ENCODE measurements at places on chromosomes 2 and 18. TPM values are rescaled to one million over a fixed set of nuclear protein-coding genes. Genes with fewer than 3 reads are reported as not detected.

DNA sequence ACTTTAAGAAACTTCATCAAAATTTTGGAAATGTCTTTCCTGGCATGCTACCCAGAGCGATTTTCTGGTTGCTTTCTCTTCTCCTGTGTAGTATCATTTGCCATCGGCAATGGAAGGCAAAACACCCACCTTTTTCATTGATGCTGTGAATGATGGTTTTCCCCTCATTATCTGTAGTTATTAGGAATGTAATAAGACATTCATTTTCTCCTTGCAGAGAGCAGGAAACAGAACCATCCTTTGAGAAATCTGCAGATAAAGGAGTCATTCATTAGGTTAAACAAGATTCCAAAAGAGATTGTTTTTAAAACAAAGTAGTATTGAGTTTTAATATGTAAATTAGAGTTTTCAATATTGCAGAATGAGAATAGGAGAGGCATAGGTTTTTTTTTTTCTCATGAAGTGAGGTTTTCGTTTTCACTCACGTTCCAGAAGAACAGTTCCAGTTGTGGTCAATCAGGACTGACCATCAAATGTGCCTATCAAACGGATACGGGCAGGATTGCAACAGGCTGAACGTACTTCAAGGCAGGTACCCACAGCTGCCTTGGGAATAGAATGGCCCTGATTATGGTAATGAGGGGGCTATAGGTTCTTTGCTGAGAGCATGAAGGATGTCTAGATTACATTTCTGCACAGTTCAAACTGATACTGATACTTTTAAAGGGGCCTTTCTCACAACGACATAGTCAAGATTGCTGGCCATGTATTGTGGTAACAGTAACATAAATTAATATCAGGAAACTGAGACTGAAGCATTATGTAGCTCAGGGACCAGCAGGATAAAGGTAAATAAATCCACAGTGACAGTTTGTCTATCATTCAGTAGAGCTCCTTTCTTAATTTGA lies 49.8 kb upstream of the PLA2R1 start:
- H3K4me1 ChIP-seq: no peaks in the 10 kb centered on the region
- H3K27me3 ChIP-seq: no peaks in the 10 kb centered on the region
- no peaks in the 10 kb centered on the region for H3K36me3 ChIP-seq
- no peak overlapping the region for H3K27ac ChIP-seq
- H3K4me3 ChIP-seq: no peak overlapping the region
- DNase-seq: no peak

G6PC2 gene
- total RNA-seq: not detected

DNA sequence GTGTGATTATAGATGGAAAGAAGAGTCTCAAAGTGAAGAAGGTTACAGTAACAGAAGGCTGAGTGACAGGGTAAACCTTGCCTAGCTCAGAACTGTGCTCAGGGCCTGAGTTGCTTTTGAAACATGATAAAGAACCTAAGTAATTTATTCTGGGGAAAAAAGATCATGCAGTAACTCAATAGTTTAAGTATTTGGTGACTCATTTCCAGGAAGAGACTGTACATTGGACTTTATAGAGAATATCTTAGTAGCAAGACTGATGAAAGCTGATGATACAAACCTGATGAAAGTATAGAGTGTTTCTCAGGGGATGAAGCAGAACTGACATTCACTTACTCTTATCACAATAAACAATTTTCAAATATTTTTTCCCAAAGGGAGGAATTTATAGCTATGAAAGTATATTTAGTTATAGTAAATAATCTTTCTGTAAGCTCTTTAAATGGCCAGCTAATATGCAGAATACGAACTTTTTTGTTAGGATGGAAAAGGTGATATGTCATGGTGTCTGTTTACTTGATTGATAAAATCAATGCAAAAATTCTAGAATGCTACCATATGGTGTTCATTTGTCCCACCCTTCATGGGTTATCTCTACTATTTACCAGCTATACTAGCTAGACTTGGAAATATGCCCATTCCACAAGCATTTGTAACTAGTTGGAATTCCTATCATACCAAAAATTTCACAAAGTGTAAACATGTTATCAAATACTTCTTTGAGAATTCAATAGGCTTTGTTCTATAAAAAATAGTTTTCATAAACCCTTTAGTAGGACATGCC lies 1265.5 kb upstream of the ACVR2A start:
- no peaks in the 10 kb centered on the region for H3K36me3 ChIP-seq
- H3K27me3 ChIP-seq: no peaks in the 10 kb centered on the region
- no peak overlapping the region for H3K4me3 ChIP-seq
- no peaks in the 10 kb centered on the region for H3K4me1 ChIP-seq

SP110 gene
- 50.1 TPM for total RNA-seq

SETBP1 gene
- 8.5 TPM for total RNA-seq

- H3K27me3 ChIP-seq: no peaks in the 10 kb centered on the region
- H3K36me3 ChIP-seq: no peaks in the 10 kb centered on the region
- H3K4me3 ChIP-seq: no peak overlapping the region
- no peaks in the 10 kb centered on the region for H3K4me1 ChIP-seq
These were observed 171.9 kb downstream of the KLHL29 start for GRCh38 chr2:23556929-23557328.

- no peak for DNase-seq
- no peak overlapping the region for H3K27ac ChIP-seq
- no peaks in the 10 kb centered on the region for H3K36me3 ChIP-seq
- no peaks in the 10 kb centered on the region for H3K27me3 ChIP-seq
These were observed 127.0 kb upstream of the AGAP1 start for GRCh38 chr2:235366807-235367206.

GPAT2 gene
- 0.38 TPM for total RNA-seq

- H3K4me1 ChIP-seq: peaks cover 9% of the 10 kb centered on the region
- DNase-seq: no peak
- H3K36me3 ChIP-seq: no peaks in the 10 kb centered on the region
- H3K4me3 ChIP-seq: peak overlapping the region; percentile 46
- H3K27me3 ChIP-seq: peaks cover 37% of the 10 kb centered on the region
These were observed 916 bp downstream of the TNFRSF11A start for GRCh38 chr18:62325806-62326645.

GRCh38 chr2:195456771-195457170 lies 200.3 kb upstream of the SLC39A10 start:
- H3K4me1 ChIP-seq: no peaks in the 10 kb centered on the region
- H3K27me3 ChIP-seq: no peaks in the 10 kb centered on the region
- H3K36me3 ChIP-seq: no peaks in the 10 kb centered on the region
- no peak for DNase-seq
- no peak overlapping the region for H3K27ac ChIP-seq

- H3K4me3 ChIP-seq: peak overlapping the region; percentile 65
- no peaks in the 10 kb centered on the region for H3K27me3 ChIP-seq
- H3K27ac ChIP-seq: peak overlapping the region; percentile 98
- H3K36me3 ChIP-seq: peaks cover 5% of the 10 kb centered on the region
These were observed 887 bp upstream of the TMEM87B start for GRCh38 chr2:112053917-112054846.

UGT1A3 gene
- not detected for total RNA-seq

GREB1L gene
- total RNA-seq: 0.09 TPM

- peaks cover 11% of the 10 kb centered on the region for H3K27me3 ChIP-seq
- H3K36me3 ChIP-seq: no peaks in the 10 kb centered on the region
- no peak for DNase-seq
- H3K4me1 ChIP-seq: no peaks in the 10 kb centered on the region
- H3K4me3 ChIP-seq: no peak overlapping the region
- H3K27ac ChIP-seq: no peak overlapping the region
These were observed 11.2 kb upstream of the CYP27C1 start for GRCh38 chr2:127231130-127231865.

- no peak overlapping the region for H3K27ac ChIP-seq
- DNase-seq: no peak
- H3K36me3 ChIP-seq: peaks cover 45% of the 10 kb centered on the region
- H3K4me1 ChIP-seq: no peaks in the 10 kb centered on the region
- no peak overlapping the region for H3K4me3 ChIP-seq
These were observed 36.6 kb downstream of the CEP68 start for GRCh38 chr2:65092791-65093190.

DNA sequence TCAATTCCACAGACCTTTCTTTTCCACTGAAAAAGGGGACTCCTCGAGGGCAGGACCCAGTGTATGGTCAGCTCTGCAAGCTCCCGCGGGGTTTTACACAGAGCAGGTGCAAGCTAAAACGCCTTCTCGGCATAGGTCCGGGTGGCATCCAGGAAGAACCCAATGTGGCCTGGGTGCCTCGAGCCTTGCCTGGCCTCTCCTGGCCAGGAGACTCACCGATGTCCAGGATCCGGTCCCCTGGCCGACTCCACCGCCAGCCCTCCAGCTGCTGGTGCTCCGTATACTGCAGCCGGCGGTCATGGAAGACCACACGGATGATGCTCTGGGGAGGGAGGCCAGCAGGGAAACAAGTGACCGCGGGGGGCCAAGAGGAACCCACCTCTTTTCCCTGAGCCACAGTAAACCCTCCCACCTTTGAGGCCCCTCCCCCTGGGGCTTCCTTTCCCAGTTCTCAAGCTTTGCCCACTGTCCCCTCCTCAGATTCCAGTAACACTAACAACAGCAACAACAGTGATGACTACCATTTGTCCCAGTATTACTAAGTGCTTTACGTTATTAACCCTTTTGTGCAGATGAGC lies 36.1 kb downstream of the TFCP2L1 start:
- H3K4me1 ChIP-seq: no peaks in the 10 kb centered on the region
- H3K27ac ChIP-seq: no peak overlapping the region
- DNase-seq: no peak
- no peaks in the 10 kb centered on the region for H3K36me3 ChIP-seq

GRCh38 chr2:144774809-144775208 lies 254.9 kb upstream of the ZEB2 start:
- DNase-seq: no peak
- no peak overlapping the region for H3K27ac ChIP-seq
- H3K4me3 ChIP-seq: no peak overlapping the region
- H3K27me3 ChIP-seq: no peaks in the 10 kb centered on the region
- no peaks in the 10 kb centered on the region for H3K4me1 ChIP-seq

GRCh38 chr2:38719706-38720105 lies 31.5 kb downstream of the SRSF7 start:
- H3K27me3 ChIP-seq: no peaks in the 10 kb centered on the region
- H3K27ac ChIP-seq: no peak overlapping the region
- no peak overlapping the region for H3K4me3 ChIP-seq
- peaks cover 11% of the 10 kb centered on the region for H3K4me1 ChIP-seq
- no peak for DNase-seq
- peaks cover 3% of the 10 kb centered on the region for H3K36me3 ChIP-seq

GRCh38 chr2:37919631-37920032 lies 5.5 kb upstream of the RMDN2 start:
- DNase-seq: no peak
- no peak overlapping the region for H3K27ac ChIP-seq
- H3K27me3 ChIP-seq: peaks cover 17% of the 10 kb centered on the region
- no peak overlapping the region for H3K4me3 ChIP-seq

CCBE1 gene
- total RNA-seq: 0.33 TPM

GRCh38 chr2:53130441-53130943 lies 637.1 kb upstream of the CHAC2 start:
- no peak overlapping the region for H3K27ac ChIP-seq
- no peaks in the 10 kb centered on the region for H3K4me1 ChIP-seq
- H3K36me3 ChIP-seq: no peaks in the 10 kb centered on the region
- H3K27me3 ChIP-seq: no peaks in the 10 kb centered on the region

GRCh38 chr2:152434395-152435182 lies 99.6 kb downstream of the FMNL2 start:
- H3K27ac ChIP-seq: no peak overlapping the region
- no peak overlapping the region for H3K4me3 ChIP-seq
- no peaks in the 10 kb centered on the region for H3K36me3 ChIP-seq
- no peaks in the 10 kb centered on the region for H3K27me3 ChIP-seq
- H3K4me1 ChIP-seq: no peaks in the 10 kb centered on the region
- no peak for DNase-seq

GRCh38 chr2:69693775-69694450 lies 48.0 kb upstream of the ANXA4 start:
- no peaks in the 10 kb centered on the region for H3K27me3 ChIP-seq
- H3K4me1 ChIP-seq: peaks cover 67% of the 10 kb centered on the region
- H3K27ac ChIP-seq: peak overlapping the region; percentile 95

GRCh38 chr2:8669157-8669817 lies 12.6 kb upstream of the ID2 start:
- no peak overlapping the region for H3K4me3 ChIP-seq
- no peaks in the 10 kb centered on the region for H3K36me3 ChIP-seq
- no peak for DNase-seq
- no peaks in the 10 kb centered on the region for H3K27me3 ChIP-seq
- peaks cover 12% of the 10 kb centered on the region for H3K4me1 ChIP-seq

NUP35 gene
- total RNA-seq: 29.9 TPM

GRCh38 chr2:197308585-197308984 lies 2.0 kb downstream of the ANKRD44 start:
- no peak for DNase-seq
- H3K27ac ChIP-seq: peak overlapping the region; percentile 95
- no peaks in the 10 kb centered on the region for H3K27me3 ChIP-seq
- peak overlapping the region; percentile 89 for H3K4me3 ChIP-seq

DNA sequence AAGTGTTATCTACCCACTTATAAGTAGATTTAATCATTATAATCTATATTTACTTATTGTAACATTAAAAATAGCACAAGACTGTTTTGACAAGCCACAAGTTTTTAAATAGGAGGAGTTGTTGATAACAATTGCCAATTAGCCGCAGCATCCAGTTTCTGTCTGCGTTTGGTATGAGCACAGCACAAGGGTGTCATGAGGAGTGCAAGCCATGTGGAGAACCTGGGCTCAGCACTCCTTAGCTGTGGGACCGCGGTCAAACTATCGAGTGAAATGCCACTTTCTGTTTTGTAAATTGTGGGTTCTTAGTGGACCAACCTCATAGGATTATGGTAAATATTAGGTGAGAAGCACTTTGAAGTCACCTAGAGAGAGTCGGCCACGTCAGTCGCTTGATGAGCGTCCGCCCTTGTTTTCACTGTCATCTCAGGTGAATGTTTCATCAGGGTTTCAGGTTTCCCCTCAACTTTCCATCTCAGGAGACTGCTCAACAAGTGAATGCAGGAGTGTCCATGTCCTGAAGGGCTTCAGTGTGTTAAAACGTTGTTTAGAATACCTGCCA lies 294.5 kb downstream of the ZNF407 start:
- no peaks in the 10 kb centered on the region for H3K4me1 ChIP-seq
- H3K36me3 ChIP-seq: peaks cover 12% of the 10 kb centered on the region
- H3K27me3 ChIP-seq: no peaks in the 10 kb centered on the region
- DNase-seq: no peak
- no peak overlapping the region for H3K4me3 ChIP-seq

- H3K4me1 ChIP-seq: no peaks in the 10 kb centered on the region
- H3K27me3 ChIP-seq: no peaks in the 10 kb centered on the region
- no peaks in the 10 kb centered on the region for H3K36me3 ChIP-seq
- no peak overlapping the region for H3K4me3 ChIP-seq
These were observed 45.9 kb upstream of the AFF3 start for GRCh38 chr2:100188326-100188725.

GRCh38 chr2:172951554-172951953 lies 124.1 kb upstream of the MAP3K20 start:
- no peak for DNase-seq
- peaks cover 6% of the 10 kb centered on the region for H3K4me1 ChIP-seq
- H3K36me3 ChIP-seq: no peaks in the 10 kb centered on the region
- no peaks in the 10 kb centered on the region for H3K27me3 ChIP-seq
- no peak overlapping the region for H3K27ac ChIP-seq

Measured in thymus (tissue), 14 donors.